ENCODE measurements at places on chromosomes 7 and 10. TPM values are rescaled to one million over a fixed set of nuclear protein-coding genes. Genes with fewer than 3 reads are reported as not detected.

INA gene
- 0.53 TPM for polyA plus RNA-seq

DNA sequence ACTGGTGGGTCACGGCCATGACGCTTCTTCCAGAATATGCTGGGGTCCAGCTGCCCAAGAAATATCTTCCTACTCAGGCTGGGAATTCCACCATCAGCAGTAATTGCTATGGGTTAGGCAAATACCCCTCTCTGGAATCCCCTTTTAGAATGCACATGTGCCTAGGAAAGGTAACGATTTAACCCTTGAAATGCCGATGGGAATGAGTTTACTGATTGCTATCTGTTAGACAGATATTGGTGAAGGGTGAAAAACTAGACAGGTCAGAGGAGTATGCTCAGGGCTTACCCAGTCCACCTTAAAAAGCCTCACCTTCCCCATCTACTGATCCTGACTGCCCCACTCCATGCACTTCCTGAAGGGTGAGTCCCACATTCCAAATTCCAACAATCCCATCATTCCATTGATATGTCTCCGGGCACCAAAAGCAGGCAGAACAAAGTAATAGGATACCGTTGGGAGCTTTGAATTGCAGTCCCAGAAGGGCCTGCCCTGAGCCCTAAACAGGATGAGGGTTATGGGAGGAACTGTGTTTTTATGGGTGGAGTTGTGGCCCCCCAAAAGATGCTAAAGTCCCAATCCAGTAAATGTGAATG, 59.3 kb downstream of the DLG5 start:
- no peak for DNase-seq

DNA sequence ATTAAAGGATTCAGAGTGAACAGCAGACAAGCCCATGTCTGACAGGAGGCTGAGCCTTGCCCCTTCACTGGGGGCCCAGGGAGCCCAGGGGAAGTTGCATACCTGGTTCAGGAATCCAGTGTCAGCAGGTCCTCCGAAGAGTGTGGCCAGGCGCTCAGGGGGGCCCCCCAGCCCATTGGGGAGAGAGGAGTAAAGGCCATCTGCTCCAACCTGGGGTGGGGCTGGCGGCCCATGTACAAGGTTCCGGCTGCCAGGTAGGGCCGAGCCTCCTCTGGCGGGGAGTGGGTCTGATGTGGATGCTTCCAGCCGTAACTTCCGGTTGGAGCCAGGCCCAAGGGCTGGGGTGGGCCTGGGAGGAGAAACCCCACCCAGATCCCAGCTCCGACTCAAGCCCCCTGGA, 2.3 kb downstream of the PSD start:
- DNase-seq = no peak

- no peak for DNase-seq
Measured at GRCh38 chr10:132420981-132421846, 24.2 kb downstream of the PWWP2B start.

TFPI2 gene
- 12.9 TPM for polyA plus RNA-seq

GRCh38 chr10:48598243-48598935, 6.5 kb downstream of the ARHGAP22 start:
- DNase-seq = no peak

GRCh38 chr10:100696477-100696901, 48.9 kb upstream of the PAX2 start:
- DNase-seq = no peak

DNA sequence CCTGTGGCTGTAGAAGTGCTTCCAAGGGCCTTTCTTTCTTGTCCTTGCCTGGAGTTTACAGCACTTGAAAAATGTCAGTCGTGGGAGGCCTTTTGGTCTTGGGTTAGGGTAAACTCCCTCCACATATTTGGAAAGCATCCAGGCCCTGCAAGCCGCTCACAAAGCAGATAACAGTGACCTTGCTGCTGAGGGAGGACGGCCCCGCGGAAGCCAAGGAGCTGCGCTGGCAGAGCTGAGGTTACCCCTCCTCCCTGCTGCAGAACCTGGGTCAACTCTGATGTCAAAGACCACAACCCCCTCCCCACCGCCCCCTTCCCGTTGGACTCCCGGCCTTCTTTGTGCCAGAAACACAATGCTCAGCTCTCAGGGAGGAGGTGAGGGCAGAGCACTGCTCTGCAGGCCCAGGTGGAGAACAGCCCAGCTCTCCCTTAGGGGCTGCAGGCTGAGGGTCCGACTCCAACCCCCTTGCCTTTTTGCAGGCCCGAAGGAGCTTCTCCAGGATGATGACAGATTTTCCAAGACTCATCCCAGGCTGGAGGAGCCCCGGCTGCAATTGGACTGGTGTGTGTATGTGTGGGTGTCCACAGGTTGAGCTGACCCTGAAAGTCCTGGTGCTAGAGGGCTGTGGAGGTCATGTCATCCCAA, 957.6 kb upstream of the ZNF722 start:
- no peak for DNase-seq

DNA sequence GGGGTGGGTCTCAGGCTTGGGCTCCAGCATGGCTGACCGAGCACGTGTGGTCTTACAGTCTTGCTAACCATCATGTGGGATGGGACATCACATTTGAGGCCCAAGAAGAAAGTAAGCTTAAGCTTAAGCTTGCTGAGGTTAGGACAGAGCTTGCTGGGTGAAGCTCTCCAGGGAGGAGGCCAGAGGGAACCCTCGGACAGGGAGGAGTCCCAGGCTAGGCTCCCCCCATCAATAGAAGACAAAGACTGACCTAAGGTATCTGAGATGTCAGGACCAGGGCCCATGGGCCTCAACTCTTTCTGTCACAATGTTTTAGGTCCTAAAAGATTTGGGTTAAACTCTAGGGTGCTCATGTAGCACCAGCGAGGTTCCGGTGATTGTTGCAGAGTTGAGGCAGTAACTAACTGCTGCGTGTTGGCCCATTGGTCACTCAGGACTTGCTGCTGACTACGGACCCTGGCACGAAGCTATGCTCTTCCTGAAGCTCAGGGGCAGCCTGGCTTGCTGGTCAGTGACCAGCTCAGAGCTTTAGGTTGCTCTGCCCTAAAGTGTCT, 10.5 kb downstream of the AKR1E2 start:
- DNase-seq = no peak

- DNase-seq = no peak
Measured at GRCh38 chr10:1316809-1317143, 260.6 kb downstream of the WDR37 start.

CLDN3 gene
- 19.9 TPM for polyA plus RNA-seq

DNA sequence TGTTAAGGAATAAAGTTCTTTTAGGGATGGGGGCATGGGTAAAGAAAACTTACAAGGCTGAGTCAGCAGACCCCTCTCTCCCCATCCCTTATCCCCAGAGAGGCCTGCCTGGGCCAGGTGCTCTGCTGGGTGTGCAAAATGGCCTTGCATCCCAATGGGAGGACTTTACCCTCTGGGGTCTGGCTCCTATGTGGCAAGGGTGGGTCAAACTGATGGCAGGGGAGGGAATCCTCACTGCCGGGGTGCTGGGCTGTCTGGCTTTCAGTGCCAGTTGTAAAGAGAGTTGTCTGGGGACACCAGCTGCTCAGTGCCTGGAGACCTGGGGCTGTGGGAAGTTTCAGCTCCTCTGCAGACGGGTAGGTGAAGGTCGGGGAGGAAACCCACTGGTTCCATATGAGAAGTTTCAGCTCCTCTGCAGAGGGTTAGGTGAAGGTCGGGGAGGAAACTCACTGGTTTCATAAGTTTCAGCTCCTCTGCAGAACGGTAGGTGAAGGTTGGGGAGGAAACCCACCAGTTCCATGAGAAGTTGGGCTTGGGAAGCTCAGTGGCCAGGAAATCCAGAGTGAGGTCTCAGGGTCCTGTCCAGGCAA, 127.2 kb upstream of the PODXL start:
- no peak for DNase-seq

C10orf67 gene
- polyA plus RNA-seq = 0.15 TPM

DNA sequence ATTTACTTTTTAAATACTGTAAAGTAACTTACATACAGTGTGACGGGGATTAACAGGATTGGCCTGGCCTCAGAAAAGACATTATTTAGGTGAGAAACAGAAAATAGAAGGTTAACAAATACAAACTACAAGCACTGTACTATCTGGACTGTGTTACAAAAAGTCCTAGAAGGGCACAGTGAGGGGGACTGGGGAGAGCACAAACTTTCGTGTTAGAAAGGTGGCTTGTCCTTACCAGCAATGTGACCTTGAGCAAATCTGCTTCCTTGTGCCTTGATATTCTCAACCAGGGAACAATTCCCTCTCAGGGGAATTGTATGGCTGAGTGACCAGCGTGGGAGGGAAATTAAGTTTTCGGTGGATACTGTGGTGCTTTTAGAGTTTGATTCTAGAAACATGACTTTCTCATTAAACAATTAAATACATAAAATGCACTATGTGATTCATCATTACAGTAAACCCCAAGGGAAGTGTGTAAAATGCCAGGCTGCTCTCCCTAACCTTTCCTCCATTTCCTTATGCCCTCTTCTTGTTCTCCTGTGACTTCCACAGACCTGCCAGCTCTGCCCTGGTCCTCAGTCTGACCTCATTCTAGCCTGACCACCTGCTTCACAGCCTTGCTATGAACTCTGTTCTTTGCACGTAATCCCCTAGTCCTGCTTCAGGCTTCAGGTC, 57.7 kb downstream of the OSBPL3 start:
- no peak for DNase-seq

EPHA1 gene
- 10.5 TPM for polyA plus RNA-seq

VPS26A gene
- polyA plus RNA-seq = 87.4 TPM

- no peak for DNase-seq
Measured at GRCh38 chr10:44506386-44506785, 121.5 kb upstream of the CXCL12 start.

DNA sequence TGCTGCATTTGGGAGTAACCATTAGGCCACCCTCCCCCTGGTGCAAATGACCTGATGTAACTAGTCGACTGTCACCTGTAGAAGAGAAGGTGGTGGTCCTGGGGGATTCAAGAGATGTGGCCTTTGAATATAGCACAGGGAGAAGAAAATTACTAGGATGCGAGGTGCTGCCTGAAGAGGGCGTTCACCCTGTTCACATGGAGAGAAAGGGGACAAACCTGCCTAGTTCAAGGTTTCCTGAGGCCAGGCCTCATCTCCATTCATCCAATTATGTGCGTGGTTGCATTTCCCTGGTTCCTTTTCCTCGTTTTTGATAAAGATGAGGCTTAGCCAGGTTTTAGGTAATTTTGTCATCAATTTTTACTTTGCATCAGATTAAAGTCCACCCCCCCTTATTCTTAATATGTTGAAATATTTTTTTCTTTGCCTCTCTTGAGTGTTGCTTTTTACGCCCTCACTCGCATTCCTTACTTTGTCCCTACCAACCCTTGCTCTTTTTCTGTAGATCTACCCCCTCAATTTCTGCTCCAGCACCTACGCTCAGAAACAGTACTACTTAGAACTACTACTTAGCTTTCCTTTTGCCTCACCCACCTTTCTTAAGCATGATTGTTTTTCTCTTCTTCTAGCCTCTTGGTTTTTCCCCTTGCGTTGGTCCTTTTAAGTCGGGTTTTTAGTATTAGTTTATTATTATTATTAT, 13.7 kb downstream of the CLCN1 start:
- no peak for DNase-seq

- peak; percentile 63 for DNase-seq
Measured at GRCh38 chr7:91089382-91089963, 174.8 kb upstream of the FZD1 start.

GRCh38 chr7:26549281-26549944, 257.8 kb downstream of the SNX10 start:
- no peak for DNase-seq

LDB1 gene
- polyA plus RNA-seq = 147 TPM

- no peak for DNase-seq
Measured at GRCh38 chr7:34296663-34297062, 361.4 kb upstream of the NPSR1 start.

DNA sequence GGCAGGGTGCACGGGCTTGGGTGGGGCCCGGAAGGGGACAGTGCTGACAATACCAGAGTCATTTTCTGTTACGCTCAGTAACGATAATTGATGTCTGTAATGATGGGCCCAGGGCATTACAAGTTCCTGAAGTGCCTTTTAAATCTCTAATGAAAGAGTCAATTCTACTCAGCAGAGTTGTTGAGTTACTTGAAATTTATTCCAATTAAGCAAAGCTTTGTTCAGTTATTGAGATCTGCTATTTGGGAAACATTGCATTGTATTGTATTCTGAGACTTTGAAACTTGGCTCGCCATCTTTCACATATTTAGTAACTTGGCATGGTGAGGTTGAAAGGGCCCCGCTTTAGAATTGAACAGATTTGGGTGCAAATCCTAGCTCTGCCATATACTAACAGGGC, 34.7 kb downstream of the MINDY4 start:
- no peak for DNase-seq

DEPP1 gene
- 25.4 TPM for polyA plus RNA-seq

TMEM273 gene
- 8.4 TPM for polyA plus RNA-seq

DNA sequence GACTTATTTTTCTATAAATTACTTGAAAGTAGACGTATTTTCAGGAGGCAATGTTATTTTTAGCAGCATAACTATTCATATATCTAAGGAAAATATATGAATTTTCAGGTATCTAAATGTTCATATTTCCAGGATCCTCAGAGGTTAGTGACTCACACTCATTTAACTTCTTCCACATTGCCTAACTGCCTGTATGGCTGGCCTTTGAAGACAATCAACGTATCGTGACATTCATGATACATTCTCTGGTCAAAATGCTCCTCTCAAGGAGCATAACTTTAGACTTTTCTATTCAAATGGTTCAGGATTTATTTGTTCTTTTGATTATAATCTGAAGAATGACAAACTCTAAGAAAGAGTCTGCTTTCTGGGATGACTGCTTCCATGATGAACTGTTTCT, 89.3 kb downstream of the SEMA3C start:
- no peak for DNase-seq

SMC3 gene
- 98.5 TPM for polyA plus RNA-seq

- no peak for DNase-seq
Measured at GRCh38 chr7:116633131-116633988, 38.6 kb upstream of the MET start.

DNA sequence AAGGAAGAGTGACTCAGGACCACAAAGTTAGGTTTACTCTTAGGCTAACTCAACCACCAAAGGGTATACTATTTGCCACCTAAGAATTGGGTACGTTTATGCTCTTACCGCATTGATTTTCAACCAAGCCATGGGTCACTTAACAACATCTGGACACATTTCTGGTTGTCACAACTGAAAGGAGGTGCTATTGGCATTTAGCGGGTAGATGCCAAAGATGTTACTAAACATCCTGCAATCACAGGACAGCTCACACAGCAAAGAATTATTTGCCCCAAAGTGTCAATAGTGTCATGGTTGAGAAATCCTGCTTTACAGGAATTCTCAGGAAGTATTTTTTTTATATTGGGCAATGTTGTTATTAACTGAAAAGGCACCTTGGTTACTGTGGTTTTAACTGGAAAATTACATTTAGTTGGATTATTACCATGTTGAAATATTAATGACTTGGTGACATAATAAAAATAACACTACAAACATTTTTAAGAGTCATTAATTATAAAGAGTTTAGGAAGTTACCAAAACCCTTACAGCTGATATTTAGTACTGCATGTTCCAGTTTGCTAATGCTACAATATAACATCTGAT, 185.0 kb upstream of the TMEM196 start:
- DNase-seq = no peak

DNA sequence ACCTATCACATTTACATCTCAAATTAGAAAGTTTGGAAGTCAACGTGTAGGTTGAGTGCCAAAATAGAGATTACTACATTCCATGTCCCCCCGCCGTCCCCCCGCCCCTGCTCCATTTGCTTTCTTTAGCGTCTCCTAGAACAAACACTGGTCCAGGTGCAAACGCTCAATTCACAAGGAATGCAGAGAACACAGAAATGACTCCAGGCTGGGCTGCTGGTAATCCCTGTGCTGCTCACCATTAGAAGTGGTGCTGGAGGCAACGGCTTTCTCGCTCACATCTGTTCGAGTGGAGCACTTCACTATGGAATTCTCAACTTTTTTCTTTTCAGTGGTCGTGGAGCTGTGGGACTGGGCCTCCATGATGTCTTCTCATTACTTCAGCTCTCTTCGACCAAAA, 14.1 kb downstream of the GLI3 start:
- DNase-seq = no peak

Data from right lung (tissue), 10 donors.